ENCODE measurements at places on chromosomes 13 and 19. TPM values are rescaled to one million over a fixed set of nuclear protein-coding genes. Genes with fewer than 3 reads are reported as not detected.

CEACAM16 gene
- not detected for total RNA-seq

FCAR gene
- not detected for total RNA-seq

OR7C1 gene
- not detected for total RNA-seq

ADAMTS10 gene
- total RNA-seq: 1.2 TPM

SNAPC2 gene
- 24.0 TPM for total RNA-seq

Data from activated CD8-positive, alpha-beta memory T cell treated with anti-CD3 and anti-CD28 coated beads, Interleukin-2, amount 10 ng/mL, durations not matched to agents 7 days and 5 days (primary cell).